ENCODE measurements at places on chromosomes 4 and X.

DNA sequence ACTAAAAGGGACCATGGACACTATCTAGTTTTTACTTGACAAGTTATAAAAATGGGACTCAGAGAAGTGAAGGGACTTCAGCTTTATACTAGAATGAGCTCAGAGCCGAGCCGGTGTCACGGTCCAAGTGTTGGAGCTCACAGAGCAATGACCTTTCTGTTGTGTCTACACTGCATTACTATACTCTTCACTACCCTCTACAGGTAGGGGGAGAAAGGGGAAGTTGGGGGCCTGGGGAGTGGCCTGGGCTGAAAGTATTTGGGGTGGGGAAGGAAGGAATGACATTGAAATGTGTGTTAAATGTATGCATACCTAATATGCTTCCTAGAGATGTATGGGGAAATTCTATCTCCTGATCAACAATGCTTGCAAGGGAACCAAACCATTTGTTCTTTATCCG is 48.8 kb upstream of the HHIP start:
- no peaks in the 10 kb centered on the region for H3K4me1 ChIP-seq
- no peak overlapping the region for H3K27ac ChIP-seq
- no peak overlapping the region for H3K4me3 ChIP-seq
- DNase-seq = no peak
- no peaks in the 10 kb centered on the region for H3K36me3 ChIP-seq
- no peaks in the 10 kb centered on the region for H3K27me3 ChIP-seq

DNA sequence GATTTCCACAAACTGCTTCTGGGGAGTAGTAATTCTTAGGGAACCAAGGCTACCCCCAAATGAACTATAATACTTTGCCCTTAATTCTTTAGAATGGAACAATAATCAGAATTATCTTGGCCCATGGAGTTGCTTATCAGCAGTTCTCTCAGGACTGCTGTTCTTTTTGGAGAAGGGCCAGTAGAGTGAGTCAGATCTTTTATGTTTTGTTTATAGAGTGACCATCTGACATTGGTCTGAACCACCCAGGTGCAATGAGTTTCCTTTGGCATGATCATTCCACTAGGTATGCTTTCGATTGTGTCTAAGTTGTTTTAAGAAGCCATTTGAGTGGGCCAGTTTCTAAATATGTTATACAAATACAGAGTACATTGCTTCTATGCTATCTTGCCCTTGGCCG is 31.8 kb downstream of the PRRG1 start:
- H3K4me1 ChIP-seq = no peaks in the 10 kb centered on the region
- DNase-seq = no peak
- no peak overlapping the region for H3K4me3 ChIP-seq
- H3K36me3 ChIP-seq = no peaks in the 10 kb centered on the region

- DNase-seq = no peak
- H3K27ac ChIP-seq = no peak overlapping the region
- no peak overlapping the region for H3K4me3 ChIP-seq
- H3K4me1 ChIP-seq = no peaks in the 10 kb centered on the region
Measured at GRCh38 chr4:137454767-137455166, 77.5 kb downstream of the PCDH18 start.

GRCh38 chr4:4868040-4868757 is 8.7 kb downstream of the MSX1 start:
- no peak overlapping the region for H3K27ac ChIP-seq
- H3K4me1 ChIP-seq = peaks cover 7% of the 10 kb centered on the region
- H3K36me3 ChIP-seq = no peaks in the 10 kb centered on the region
- DNase-seq = no peak

DNA sequence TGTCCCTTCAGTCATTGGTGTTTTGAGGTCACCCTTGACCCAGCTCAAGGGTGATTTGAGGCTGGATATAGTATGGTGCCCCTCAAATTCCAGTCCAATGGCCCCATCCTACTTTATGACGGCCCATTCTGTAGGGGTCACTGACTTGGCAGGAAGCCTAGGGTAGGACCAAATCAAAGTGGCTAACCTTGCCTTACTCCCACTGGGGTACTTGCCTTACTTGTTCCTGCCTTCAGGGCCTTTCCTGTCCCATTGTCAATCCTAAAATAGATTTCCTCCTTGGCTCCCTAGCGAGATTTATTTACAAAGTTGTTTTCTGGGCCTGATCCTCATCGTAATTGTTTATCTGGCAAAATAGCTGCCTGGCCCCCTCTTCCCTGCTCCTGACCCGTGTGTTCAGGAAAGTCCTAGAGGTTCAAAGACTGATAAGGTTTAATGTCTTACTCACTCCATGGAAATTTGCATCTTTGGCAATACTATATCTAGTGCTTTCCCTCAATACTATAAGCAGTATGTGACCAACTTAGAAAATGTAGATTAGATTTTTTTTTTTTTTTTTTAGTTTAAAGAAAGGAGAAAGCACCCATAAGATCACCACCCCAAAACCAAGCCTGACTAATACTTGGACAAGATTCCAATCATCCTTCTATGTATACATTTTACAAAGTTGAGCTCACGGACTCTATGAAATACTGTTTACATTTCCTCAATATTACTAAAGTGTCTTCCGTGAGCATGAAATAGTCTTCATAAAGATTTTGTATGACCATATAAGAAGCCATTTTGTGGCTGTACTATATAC is 44.8 kb downstream of the MSN start:
- H3K4me1 ChIP-seq = peaks cover 28% of the 10 kb centered on the region
- H3K36me3 ChIP-seq = peaks cover 14% of the 10 kb centered on the region

DNA sequence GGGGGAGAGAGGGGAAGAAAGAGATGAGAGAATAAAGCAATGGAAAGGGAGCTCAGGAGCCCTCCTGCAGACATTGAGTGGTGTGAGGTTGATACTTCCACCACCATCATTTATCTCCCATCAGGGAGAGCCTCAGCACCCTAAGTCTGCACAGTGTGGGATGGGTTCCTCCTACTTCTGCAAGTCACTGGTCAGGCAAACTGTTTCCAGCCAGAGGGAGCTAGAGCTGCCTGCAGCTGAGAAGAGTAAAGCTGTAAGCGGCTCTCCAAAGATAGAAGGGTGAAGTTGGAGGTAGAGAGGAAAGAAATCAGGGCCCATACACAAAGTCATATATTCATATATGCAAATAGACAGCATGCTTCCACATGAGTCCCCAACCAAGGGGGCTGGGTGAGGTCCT is 21.9 kb upstream of the ZNF81 start:
- DNase-seq = no peak
- H3K4me1 ChIP-seq = no peaks in the 10 kb centered on the region
- peaks cover 2% of the 10 kb centered on the region for H3K27me3 ChIP-seq
- no peak overlapping the region for H3K4me3 ChIP-seq

DNA sequence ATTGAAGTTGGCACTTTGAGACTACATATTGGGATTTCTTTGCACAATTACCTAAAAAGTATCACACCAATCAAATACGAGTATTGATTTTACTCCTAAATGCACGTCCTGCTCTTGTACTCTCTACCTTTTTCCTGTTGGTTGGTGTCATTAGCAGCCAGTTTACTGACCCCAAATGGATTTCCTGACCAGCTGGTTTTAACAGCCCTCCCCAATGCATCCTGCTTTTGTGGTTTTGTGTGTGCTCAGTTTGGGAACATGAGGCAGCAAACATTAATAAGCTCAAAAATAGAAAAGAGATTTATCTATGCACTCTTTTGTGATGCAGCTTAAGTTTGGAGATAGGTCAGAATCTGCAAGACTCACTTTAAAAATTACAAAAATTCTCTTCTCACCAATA is 230.3 kb downstream of the MAPK10 start:
- H3K27me3 ChIP-seq = peaks cover 3% of the 10 kb centered on the region
- no peak for DNase-seq
- H3K27ac ChIP-seq = no peak overlapping the region
- H3K4me1 ChIP-seq = no peaks in the 10 kb centered on the region
- H3K36me3 ChIP-seq = no peaks in the 10 kb centered on the region

DNA sequence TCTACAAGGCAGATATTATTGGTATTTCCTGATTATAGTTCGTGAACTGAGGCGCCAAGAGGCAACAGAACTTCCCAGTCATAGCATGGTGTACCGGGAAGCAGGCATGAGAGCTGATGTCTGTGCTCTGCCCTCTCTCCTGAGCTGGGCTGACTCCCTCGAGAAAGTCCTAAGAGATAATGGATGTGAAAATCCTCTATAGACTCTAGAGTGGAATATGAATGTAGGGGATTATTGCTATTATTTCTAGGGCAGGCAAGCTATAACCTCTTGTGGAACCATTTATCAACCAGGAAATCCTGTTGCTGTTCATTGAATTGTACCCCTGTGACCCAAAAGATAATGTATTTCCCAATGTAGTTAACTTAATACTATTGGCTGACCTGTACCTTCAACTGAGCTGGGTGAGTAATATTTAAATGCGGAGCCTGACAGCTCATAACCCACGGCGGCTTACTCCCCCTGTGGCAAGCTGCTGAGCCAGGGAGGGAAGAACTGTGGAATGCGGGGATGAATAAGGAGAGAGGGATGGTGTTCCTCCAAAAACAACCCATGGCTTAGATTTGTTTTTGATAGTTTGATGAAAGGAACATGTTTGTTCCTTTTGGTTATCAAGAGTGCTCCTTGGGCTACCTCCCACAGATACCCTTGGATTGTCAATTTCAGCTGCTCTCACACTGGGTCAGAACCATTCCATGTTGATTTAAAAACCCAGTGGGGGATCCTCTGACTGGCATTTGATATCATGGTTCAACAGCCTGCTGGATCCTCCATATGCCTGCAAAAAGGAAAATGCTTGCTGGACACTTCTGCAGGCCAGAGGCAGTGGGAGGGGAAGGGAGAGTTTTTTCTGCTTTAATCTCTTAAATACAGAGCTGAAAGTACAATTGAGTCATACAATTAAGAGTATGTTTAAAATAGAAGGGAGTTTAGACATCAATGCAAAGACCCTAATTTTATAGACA is 339.0 kb upstream of the BOD1L1 start:
- DNase-seq = no peak
- no peak overlapping the region for H3K27ac ChIP-seq
- H3K36me3 ChIP-seq = no peaks in the 10 kb centered on the region

DNA sequence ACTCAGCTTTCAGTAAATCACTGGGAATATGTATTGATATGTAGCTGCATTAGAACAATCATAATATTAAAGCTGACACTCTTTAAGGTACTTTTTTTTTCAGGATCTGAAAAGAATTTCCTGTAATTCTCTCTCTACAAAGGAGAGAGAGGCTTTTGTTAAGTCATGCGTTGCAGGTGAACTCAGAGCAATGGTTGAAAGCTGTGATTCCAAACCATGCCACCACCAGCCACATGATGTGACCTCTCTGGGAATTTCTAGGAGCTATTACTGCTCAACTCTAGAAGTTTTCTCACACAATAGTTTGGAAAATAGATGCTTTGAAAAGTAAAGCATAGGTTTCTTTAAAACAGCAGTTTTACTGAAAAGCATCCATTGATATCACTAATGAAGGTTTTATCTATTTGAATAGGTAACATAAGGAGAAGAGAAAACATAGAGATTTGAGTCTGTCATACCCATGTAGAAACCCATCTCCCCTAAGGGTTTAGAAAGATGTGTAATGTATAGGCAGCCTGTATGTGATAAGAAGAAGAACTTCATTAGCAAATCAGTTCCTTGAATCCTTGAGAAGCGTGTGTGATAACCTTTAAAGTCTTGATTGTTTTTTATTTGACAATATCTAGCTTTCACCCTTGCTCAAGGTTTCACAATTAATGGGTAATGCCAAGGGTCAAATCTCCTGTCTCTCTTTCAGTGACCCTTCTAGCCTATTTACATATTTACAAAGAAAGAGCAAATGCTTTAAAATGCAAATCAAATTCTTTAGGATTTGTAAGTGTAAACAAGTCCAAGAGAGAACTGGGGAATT is 161.0 kb upstream of the ANKRD50 start:
- H3K4me3 ChIP-seq = no peak overlapping the region
- no peaks in the 10 kb centered on the region for H3K36me3 ChIP-seq
- H3K4me1 ChIP-seq = no peaks in the 10 kb centered on the region
- no peak overlapping the region for H3K27ac ChIP-seq
- no peaks in the 10 kb centered on the region for H3K27me3 ChIP-seq

GRCh38 chr4:37452952-37453280 is 208.4 kb downstream of the NWD2 start:
- peaks cover 28% of the 10 kb centered on the region for H3K27me3 ChIP-seq
- H3K4me3 ChIP-seq = peak overlapping the region; percentile 66
- H3K4me1 ChIP-seq = peaks cover 8% of the 10 kb centered on the region
- no peaks in the 10 kb centered on the region for H3K36me3 ChIP-seq

GRCh38 chr4:108662629-108663028 is 12.2 kb downstream of the OSTC start:
- H3K4me3 ChIP-seq = no peak overlapping the region
- peaks cover 23% of the 10 kb centered on the region for H3K36me3 ChIP-seq
- no peaks in the 10 kb centered on the region for H3K4me1 ChIP-seq
- DNase-seq = no peak
- no peaks in the 10 kb centered on the region for H3K27me3 ChIP-seq
- no peak overlapping the region for H3K27ac ChIP-seq

- H3K36me3 ChIP-seq = no peaks in the 10 kb centered on the region
- no peak overlapping the region for H3K27ac ChIP-seq
- no peaks in the 10 kb centered on the region for H3K4me1 ChIP-seq
- no peak for DNase-seq
- H3K27me3 ChIP-seq = no peaks in the 10 kb centered on the region
Measured at GRCh38 chr4:16450031-16450430, 223.8 kb upstream of the TAPT1 start.

GRCh38 chrX:153495362-153495751 is 577 bp downstream of the BGN start:
- no peak overlapping the region for H3K4me3 ChIP-seq
- DNase-seq = no peak
- H3K4me1 ChIP-seq = peaks cover 4% of the 10 kb centered on the region
- no peak overlapping the region for H3K27ac ChIP-seq

DNA sequence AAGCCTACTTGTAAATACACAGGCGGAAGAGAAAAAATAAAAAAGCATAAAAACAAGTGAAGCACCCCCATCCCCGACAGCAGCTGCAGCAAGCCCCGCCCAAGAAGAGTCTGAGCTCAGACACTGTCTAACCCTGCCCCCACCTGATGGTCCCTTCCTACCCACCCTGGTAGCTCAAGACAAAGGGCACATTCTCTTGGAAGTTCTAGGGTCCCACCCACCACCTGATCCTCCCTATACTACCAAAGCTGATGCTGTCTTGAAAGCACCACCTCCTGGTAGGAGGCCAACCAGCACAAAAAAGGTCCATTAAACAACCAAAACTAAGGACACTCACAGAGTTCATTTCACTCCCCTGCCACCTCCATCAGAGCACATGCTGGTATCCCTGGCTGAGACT is 308.2 kb downstream of the KLHL13 start:
- no peak overlapping the region for H3K4me3 ChIP-seq
- no peak overlapping the region for H3K27ac ChIP-seq
- H3K4me1 ChIP-seq = no peaks in the 10 kb centered on the region
- H3K36me3 ChIP-seq = no peaks in the 10 kb centered on the region

GRCh38 chr4:56764223-56764622 is 57.3 kb downstream of the SPINK2 start:
- no peaks in the 10 kb centered on the region for H3K27me3 ChIP-seq
- no peak overlapping the region for H3K4me3 ChIP-seq
- peaks cover 16% of the 10 kb centered on the region for H3K4me1 ChIP-seq
- H3K36me3 ChIP-seq = no peaks in the 10 kb centered on the region
- no peak for DNase-seq

- H3K4me1 ChIP-seq = no peaks in the 10 kb centered on the region
- no peak for DNase-seq
- no peak overlapping the region for H3K27ac ChIP-seq
- peaks cover 2% of the 10 kb centered on the region for H3K27me3 ChIP-seq
- H3K4me3 ChIP-seq = no peak overlapping the region
- no peaks in the 10 kb centered on the region for H3K36me3 ChIP-seq
Measured at GRCh38 chr4:74654230-74654681, 140.1 kb downstream of the BTC start.

Data from memory B cell (primary cell).